ENCODE measurements at places on chromosomes 6 and 20. TPM values are rescaled to one million over a fixed set of nuclear protein-coding genes. Genes with fewer than 3 reads are reported as not detected.

VSX1 gene
- polyA plus RNA-seq, result 0.90 TPM

RIPOR3 gene
- 9.3 TPM for polyA plus RNA-seq

ADAM33 gene
- polyA plus RNA-seq, result 18.9 TPM

GSTA2 gene
- polyA plus RNA-seq, result not detected

CRISP3 gene
- not detected for polyA plus RNA-seq

MUC21 gene
- not detected for polyA plus RNA-seq

SLC17A4 gene
- polyA plus RNA-seq, result not detected

PRRC2A gene
- polyA plus RNA-seq, result 250 TPM

FERMT1 gene
- polyA plus RNA-seq, result 5.7 TPM

OR2H2 gene
- polyA plus RNA-seq, result 2.7 TPM

VPS16 gene
- polyA plus RNA-seq, result 71.6 TPM

ENPP1 gene
- 3.2 TPM for polyA plus RNA-seq

FOXC1 gene
- 15.1 TPM for polyA plus RNA-seq

MAFB gene
- 18.0 TPM for polyA plus RNA-seq

COL12A1 gene
- 46.0 TPM for polyA plus RNA-seq

ZSWIM1 gene
- 15.9 TPM for polyA plus RNA-seq

SIGLEC1 gene
- 1.1 TPM for polyA plus RNA-seq

LY6G6F gene
- 0.27 TPM for polyA plus RNA-seq

XKR7 gene
- polyA plus RNA-seq, result 7.9 TPM

ZNF133 gene
- 36.4 TPM for polyA plus RNA-seq

TAB2 gene
- polyA plus RNA-seq, result 57.8 TPM

TRIM38 gene
- 1.5 TPM for polyA plus RNA-seq

ABHD16B gene
- not detected for polyA plus RNA-seq

CRISP2 gene
- 2.6 TPM for polyA plus RNA-seq

PNPLA1 gene
- 0.27 TPM for polyA plus RNA-seq

EGFL8 gene
- 75.6 TPM for polyA plus RNA-seq

BPIFB4 gene
- polyA plus RNA-seq, result 0.24 TPM

BEND6 gene
- 106 TPM for polyA plus RNA-seq

MYB gene
- 2.5 TPM for polyA plus RNA-seq

SCRT2 gene
- polyA plus RNA-seq, result 9.8 TPM

SOBP gene
- polyA plus RNA-seq, result 44.0 TPM

THBS2 gene
- polyA plus RNA-seq, result 45.6 TPM

TSPO2 gene
- polyA plus RNA-seq, result 0.38 TPM

BMP7 gene
- polyA plus RNA-seq, result 62.0 TPM

C6orf120 gene
- polyA plus RNA-seq, result 23.6 TPM

ZNF292 gene
- polyA plus RNA-seq, result 31.0 TPM

CST4 gene
- not detected for polyA plus RNA-seq

PLTP gene
- polyA plus RNA-seq, result 234 TPM

RCAN2 gene
- polyA plus RNA-seq, result 63.1 TPM

GJA1 gene
- polyA plus RNA-seq, result 327 TPM

TRIM15 gene
- not detected for polyA plus RNA-seq

TCFL5 gene
- 13.5 TPM for polyA plus RNA-seq
